Hair follicular keratinocyte (primary cell): ENCODE measurements at places on chromosomes 5 and 9. TPM values are rescaled to one million over a fixed set of nuclear protein-coding genes. Genes with fewer than 3 reads are reported as not detected.

Gene DDX41
- 82.1 and 121 TPM in 2 replicates for total RNA-seq

Gene PPP3R2
- not detected in 2 replicates for total RNA-seq

Gene ZDHHC11B
- total RNA-seq: not detected in 2 replicates

Gene SLC6A7
- not detected in 2 replicates for total RNA-seq

Gene ADAMTS16
- total RNA-seq: not detected in 2 replicates

Gene NADK2
- total RNA-seq: 18.6 and 19.9 TPM in 2 replicates
